Left ventricle myocardium superior (tissue), 1 donor: ENCODE measurements at places on chromosomes 3 and 15.

- no peak for DNase-seq
These were observed 11.4 kb downstream of the PPP1R2 start for GRCh38 chr3:195531683-195532082.

DNA sequence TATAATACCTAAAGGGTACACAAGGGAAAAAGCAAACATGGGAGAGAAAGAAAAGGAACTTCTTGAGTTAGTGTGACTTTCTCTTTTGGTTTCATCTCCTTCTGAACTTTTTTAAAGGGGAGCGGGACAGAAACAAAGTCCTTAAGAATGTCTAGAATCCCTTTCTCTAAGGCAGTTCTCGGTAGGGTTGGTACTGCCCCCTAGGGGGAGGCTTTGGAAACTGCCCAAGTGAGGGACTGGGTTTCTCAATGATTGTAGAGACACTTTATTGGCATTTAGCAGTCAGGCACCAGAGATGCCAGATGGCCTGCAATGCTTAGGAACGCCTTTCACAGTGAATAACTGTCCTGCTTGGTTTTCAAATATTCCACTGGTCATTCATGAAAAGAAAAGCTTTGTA, 172.7 kb downstream of the WDR72 start:
- no peak for DNase-seq

GRCh38 chr3:123401836-123402530, 46.9 kb downstream of the ADCY5 start:
- peak; percentile 82 for DNase-seq

DNA sequence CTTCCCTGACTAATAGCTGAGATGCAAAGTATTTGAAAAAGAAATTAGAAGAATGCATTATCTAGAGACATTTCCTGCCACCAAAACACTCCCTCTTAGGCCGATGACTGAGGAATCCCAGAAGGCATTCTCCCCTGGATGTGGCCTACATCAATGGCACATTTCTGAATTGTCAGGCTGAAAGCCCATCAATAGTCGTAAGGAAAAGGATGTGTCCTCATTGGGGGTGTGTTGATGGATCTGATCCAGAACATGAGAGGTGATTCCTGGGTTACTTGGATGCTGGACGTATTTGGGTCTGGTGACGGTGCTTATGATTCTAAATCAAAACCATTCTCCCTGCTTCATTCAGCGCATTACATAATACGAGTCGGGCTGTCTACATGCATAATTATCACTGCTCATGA, 216.9 kb upstream of the CDIN1 start:
- DNase-seq, result no peak

DNA sequence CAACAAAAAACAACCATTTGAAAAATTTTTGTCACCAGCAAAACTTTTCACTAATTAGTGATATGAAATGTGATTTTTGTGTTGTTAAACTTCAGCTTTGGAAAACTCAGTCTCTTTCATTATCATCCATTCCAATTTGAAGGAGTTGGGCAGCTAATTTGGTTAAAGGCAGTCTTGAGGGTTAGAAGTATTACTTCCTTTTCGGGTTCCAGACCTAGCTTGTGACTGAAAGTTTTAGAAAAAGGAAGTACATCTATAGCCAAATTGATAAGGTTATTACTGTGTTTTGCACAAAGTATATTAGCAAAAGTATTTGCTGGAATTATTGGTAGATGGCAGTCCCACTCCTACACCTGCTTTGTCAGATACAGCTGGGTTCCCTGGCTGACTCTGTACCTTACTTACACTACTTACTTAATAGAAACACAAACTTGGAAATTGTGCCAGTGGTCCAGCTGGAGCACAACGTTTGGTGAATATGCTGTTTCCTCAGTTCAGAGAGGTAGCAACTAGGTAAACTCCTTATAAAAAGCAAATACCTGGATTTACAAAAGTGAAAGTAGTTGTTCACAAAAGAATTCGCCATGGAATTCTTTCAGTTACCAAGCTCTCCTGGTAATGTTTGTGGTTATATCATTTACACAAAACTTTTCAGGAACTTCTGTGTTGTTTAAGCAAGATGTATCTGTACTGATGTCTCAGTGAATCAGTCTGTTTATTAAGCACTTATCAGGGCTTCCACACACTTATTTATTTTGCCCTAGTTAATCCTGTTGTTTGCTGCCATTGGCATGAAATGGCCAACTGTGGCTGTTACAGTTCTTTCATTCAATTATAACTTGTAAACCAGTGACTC, 31.6 kb downstream of the TIPARP start:
- DNase-seq, result no peak

- DNase-seq, result no peak
These were observed 7.5 kb upstream of the CHMP2B start for GRCh38 chr3:87219611-87220010.

- DNase-seq, result no peak
These were observed 34.4 kb downstream of the SUCLG2 start for GRCh38 chr3:67619991-67620390.

- DNase-seq, result peak; percentile 7
These were observed 4.1 kb downstream of the CCDC12 start for GRCh38 chr3:46972396-46972795.

- no peak for DNase-seq
These were observed 120.0 kb downstream of the DUT start for GRCh38 chr15:48451241-48451640.

- no peak for DNase-seq
These were observed 18.2 kb downstream of the EIF3J start for GRCh38 chr15:44554934-44555723.

GRCh38 chr15:52714968-52715367, 35.8 kb upstream of the ATOSA start:
- no peak for DNase-seq

GRCh38 chr15:96093063-96093462, 237.4 kb upstream of the NR2F2 start:
- DNase-seq, result no peak

DNA sequence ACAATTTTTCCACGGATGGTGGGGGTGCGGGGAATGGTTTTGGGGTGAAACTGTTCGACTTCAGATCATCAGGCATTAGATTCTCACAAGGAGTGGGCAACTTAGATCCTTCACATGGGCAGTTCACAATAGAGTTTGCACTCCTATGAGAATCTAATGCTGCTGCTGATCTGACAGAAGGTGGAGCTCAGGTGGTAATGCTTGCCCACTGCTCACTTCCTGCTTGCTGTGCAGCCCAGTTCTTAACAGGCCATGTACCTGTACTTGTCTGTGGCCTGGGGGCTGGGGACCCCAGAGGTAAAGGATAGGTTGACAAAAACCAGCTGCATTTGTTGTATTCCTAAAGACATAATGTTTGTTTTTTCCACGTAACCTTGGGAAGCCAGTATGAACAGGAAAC, 16.0 kb downstream of the DZIP3 start:
- DNase-seq, result no peak

- DNase-seq, result no peak
These were observed 242.6 kb upstream of the TOPAZ1 start for GRCh38 chr3:43998836-43999727.

DNA sequence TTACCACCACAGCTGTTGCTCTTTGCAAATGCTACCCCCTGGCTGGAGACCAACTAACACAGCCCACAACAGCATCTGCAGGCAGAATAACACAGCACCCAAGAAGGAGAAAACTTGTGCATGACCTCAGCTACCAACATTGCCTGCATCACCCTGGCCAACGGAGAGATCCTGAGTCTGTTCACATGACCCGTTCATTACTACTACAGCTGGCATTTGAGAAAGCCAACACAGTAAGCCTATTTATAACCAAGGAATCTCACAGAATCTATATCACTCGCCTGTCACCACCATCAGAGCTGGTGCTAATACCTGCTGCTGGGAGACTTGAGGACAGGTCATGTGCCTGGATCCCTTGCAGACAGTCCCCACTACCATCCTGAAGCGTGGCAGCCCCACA, 215.2 kb downstream of the POLQ start:
- no peak for DNase-seq

DNA sequence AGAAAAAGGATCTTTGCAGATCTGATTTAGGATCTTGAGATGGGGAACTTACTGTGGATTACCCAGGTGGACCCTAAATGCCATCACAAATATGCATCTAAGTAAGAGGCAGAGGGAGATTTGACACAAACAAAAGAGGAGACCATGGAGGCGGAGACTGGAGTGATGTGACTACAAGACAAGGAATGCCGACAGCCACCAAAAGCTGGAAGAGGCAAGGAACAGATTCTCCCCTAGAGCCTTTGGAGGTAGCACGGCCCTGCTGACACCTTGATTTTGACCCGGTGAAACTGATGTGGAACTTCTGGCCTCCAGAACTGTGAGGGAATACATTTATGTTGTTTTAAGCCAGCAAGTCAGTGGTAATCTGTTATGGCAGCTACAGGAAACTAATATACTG, 44.0 kb downstream of the GASK1A start:
- no peak for DNase-seq

- no peak for DNase-seq
These were observed 38.4 kb upstream of the RBM5 start for GRCh38 chr3:50050361-50050760.

GRCh38 chr3:18556001-18556408, 130.9 kb upstream of the SATB1 start:
- DNase-seq, result no peak

- no peak for DNase-seq
These were observed 3.9 kb downstream of the RAB6B start for GRCh38 chr3:133891662-133892378.

GRCh38 chr15:101578443-101578894, 73.7 kb downstream of the TM2D3 start:
- DNase-seq, result peak; percentile 69

DNA sequence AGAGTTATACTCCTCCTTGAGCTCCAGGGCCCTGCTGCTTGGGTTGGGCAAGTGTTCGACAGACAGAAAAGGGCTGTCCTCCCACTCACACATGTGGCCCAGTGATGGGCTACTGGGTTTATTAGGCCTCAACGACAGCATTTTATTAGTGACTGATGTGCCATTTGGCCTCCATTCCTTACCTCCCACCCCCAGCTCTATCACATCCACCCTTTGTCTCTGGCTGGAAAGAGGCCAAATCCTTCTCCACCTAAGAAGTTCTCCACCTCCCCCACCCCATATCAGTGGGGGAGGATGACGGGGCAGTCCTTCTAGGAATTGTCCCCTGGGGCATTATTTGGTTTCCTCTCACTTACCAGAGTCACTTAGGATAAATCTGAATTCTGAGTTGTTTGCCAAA, 57.1 kb upstream of the WNT5A start:
- no peak for DNase-seq

DNA sequence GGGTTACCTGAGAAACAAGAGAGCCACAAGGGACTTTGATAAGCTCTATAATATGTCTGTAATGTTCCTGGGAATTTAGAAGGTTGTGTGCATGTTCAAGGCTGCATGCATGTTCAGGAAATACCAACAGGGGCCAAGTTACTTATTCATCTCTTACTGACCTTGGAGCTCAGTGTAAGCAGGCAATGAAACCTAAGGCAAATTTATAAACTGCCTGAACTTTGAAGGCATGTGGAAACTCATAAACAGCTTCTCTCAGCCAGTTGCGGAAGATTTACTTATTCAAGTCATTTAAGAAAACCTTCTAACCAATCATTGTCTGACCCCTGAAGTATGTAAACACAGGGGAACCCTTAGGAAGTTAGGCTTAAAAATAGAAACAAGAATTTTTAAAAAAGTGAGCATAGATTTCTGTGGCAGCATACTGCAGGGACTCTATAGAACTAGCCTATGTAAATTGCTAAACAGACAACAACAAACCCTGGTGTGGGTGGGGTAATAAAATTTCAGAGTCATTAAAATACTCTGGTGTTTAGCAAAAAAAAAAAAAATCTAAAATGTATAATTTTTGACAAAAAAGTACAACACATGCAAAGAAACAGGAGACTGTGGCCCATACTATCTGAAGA, 57.2 kb downstream of the SLC15A2 start:
- no peak for DNase-seq

DNA sequence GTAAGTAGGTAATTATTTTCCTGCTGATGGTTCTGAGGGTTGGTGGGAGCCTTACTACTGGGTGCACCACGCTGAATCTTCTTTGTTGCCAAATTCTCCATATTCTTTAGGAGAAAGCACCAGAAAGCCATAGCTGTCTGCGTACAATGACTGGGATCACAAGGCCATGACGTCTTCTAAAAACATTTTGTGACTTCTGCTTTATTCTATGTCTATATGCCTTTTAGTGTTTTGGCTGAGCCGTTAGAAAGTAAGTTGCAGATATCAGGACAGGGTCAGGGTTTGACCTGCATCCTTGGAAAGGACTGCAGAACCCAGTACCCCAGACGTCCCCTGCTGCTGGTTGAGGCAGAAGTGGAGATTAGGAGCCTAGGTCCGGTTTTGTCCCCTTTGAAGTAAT, 95.6 kb downstream of the DNASE1L3 start:
- DNase-seq, result no peak

GRCh38 chr15:41880156-41880877, 13.5 kb downstream of the SPTBN5 start:
- no peak for DNase-seq

DNA sequence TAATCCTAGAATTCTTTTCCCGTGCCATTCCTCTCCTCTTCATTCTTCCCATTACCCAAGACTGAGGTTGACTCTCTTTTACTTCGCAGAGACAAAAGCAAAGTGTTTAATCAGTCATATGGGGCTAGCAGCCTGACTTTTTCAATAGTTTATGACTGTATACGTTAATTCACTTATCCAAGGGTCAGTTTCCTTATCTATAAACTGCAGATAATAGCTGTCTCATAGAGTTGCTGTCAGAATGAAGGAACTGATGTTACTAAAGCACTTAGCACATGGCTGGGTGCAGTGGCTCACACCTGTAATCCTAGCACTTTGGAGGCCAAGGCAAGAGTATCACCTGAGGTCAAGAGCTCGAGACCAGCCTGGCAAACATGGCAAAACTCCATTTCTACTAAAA, 43.5 kb upstream of the ULK4 start:
- DNase-seq, result no peak

DNA sequence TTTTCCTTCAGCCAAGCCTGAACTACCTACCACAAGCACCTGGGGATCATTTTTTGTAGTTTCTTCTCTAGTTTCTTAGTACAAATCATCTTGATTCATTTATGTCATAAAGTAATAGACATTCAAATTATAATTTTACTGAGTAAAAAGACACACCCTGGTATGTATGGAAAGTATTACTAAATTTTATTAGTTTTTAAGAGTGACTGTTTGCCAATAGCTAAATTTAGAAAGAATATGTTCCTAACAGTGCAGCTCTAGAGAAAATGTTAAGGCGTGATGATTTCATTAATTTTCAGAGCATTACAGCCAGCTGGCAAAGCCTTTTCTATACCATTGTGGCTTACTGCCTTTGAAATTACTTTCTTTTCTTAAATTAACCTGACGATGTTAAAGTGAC, 612.0 kb upstream of the KCNMB2 start:
- DNase-seq, result no peak

DNA sequence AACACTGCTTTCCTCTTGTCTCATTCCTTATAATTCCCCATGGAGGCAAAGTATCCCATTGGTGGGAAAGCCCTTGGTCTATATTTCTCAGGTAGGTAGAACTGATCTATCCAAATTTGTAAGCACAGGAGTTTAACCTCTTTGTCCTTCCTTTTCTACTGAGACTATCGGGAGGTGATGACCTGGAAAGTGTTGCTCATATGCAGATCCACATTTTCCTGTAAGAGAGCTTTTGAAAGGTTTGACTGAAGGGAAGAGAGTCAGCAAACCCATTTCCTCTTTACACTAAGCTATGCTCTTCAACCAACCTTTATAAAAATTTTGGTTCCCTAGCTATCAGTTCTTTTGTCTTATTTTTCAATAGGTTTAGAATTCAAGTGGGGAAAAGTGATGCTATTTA, 200.7 kb downstream of the TIGIT start:
- no peak for DNase-seq
